ENCODE measurements at places on chromosomes 7 and 10.

DNA sequence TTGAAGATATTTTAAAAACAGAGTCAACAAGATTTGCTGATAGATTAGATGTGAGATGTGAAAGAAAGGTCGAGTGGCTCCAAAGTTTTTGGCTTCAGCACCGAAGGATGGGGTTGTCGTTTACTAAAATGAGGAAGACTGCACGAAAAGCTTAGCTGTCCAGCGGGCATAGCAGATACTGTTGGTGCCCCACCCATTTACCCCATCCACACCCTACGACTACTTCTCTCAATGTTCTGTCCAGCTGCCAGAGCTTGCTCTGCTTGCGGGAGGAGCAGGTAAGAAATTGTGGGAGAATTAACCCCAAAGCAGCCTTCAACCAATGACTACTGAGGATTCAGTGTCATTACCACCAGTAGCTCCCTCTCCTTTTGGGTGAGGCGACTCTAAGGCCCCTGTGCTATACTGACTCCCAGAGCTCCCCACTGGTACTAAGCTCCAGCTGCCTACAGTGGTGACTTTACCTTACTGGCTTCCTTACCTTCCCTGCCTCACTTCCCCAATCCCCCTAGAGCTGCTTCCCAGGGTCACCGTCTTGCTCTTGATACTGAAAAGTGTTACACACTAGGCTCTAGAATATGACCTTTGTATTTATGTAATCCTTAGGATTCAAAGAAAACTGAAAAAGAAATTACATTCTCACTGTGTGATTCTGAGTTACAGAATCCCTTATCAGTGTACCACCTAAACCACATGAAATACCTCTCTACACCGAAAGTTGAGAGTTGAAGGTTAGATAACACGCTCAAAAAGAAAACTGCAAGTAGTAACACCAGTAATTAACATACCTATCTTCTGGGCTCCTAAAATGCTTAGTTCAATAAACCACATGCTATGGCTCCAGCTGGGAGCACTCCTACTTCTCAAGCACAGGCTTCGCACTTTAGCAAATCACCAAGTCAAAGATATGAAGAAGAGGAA, 22.3 kb downstream of the CACUL1 start:
- H3K4me1 ChIP-seq, result peaks cover 45% of the 10 kb centered on the region
- DNase-seq, result no peak
- peaks cover 11% of the 10 kb centered on the region for H3K36me3 ChIP-seq
- no peak overlapping the region for H3K27ac ChIP-seq
- peaks cover 33% of the 10 kb centered on the region for H3K27me3 ChIP-seq

- peaks cover 18% of the 10 kb centered on the region for H3K36me3 ChIP-seq
- H3K4me1 ChIP-seq, result peaks cover 63% of the 10 kb centered on the region
- no peak overlapping the region for H3K4me3 ChIP-seq
These were observed 3.2 kb upstream of the TMEM273 start for GRCh38 chr10:49191349-49191748.

GRCh38 chr7:38451840-38452239, 178.4 kb upstream of the TARP start:
- no peak overlapping the region for H3K27ac ChIP-seq
- peaks cover 10% of the 10 kb centered on the region for H3K4me1 ChIP-seq
- DNase-seq, result no peak
- peaks cover 2% of the 10 kb centered on the region for H3K27me3 ChIP-seq
- H3K36me3 ChIP-seq, result no peaks in the 10 kb centered on the region

DNA sequence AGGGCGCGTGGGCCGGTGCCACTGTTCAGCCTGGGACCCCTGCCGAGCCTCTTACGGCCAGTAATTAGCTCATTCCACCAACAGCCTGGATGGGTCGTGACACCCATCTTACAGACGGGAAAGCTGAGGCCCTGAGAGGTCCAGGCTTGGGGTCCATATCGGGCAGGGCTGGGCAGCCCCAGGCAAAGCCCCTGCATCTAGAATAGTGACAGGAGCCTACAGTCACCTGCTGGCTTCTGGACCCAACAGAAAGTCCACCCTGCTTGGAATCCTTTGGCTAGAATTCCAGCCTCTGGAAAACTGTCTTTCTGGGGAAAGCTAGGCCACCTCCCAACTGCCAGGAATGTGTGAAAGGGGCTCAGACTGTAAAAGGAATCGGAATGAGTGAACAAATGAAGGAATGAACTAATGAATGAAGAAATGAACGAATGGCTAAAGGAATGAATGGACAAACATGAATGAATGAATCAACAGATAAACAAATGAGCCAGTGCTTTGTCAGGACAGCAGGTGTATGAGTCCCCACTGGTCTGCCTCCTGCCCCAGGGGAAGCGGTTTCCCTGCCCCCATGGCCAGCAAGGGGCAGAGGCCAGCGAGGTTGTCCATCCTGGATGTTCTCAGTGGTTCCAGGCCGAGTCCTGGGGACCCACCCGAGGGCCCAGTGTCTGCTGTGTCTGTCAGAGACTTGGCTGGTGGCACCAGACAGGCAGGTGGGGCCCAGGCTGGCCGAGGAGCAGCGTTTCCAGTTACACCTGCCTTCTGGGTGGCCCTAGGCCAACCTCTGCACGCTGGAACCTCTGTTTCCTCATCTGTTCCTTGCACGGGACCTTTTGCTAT, 24.1 kb upstream of the PDGFA start:
- H3K36me3 ChIP-seq, result no peaks in the 10 kb centered on the region
- no peak for DNase-seq
- peaks cover 3% of the 10 kb centered on the region for H3K4me1 ChIP-seq
- H3K27ac ChIP-seq, result no peak overlapping the region
- no peak overlapping the region for H3K4me3 ChIP-seq

DNA sequence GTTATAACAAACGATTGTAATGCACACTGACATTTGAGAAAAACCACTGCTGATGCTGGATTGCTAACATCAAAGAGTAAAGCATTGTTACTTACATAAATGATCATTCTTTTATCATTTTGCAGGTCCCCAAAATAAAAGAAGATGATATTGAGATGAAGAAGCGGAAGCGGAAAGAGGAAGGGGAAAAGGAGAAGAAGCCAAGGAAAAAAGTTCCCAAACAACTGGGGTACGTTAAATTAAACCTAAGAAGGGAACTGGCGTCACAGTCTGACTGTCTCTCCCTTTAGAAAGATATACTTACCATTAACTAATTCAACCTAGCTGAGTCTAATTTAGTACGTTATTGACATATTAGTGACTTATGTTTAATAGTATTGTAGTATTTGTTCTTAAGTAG, 28.1 kb downstream of the UBN2 start:
- H3K27ac ChIP-seq, result no peak overlapping the region
- DNase-seq, result no peak
- H3K4me1 ChIP-seq, result no peaks in the 10 kb centered on the region
- no peak overlapping the region for H3K4me3 ChIP-seq
- H3K27me3 ChIP-seq, result no peaks in the 10 kb centered on the region

GRCh38 chr7:91379236-91379635, 115.0 kb downstream of the FZD1 start:
- H3K4me1 ChIP-seq, result no peaks in the 10 kb centered on the region
- no peaks in the 10 kb centered on the region for H3K27me3 ChIP-seq
- H3K4me3 ChIP-seq, result no peak overlapping the region
- no peaks in the 10 kb centered on the region for H3K36me3 ChIP-seq
- H3K27ac ChIP-seq, result no peak overlapping the region
- DNase-seq, result no peak

DNA sequence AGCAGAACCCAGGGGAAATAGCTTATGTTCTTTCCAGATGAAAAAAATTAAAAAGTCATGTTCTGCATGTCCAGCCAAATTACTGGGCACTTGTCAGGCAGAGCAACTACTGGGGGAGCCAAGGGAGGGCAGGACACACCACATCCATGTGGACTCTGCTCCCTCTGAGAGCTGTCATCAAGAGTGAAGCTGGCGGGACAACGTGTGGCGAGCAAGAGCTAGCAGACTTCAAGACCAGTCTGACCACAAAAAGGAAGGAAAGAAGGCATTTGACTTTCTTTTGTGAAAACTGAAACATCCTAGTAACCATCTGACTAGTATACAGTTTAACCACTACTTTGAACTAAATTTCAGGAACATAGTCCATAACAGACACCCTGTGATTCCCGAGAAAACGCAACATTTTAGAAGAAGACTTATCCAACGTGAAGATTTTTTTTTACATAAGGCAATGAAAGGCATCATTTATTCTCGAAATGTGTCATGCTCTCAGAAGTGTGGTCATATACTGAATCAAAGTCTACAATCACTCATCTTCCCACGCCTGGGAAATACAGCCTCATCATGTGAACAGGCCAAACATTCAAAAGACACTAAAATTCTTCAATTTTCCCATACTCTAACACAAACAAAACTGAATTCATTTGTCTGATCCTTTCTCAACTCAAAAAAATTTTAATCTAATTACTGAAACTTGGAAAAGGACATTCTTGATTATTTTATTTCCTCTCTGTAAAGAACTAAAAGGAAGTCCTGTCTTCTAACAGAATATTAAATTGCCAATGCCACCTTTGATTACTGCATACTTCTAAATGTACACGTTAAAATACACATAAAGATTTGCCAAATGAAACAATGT, 15.5 kb downstream of the CYTH3 start:
- no peak for DNase-seq
- H3K27ac ChIP-seq, result no peak overlapping the region
- H3K36me3 ChIP-seq, result no peaks in the 10 kb centered on the region
- H3K4me1 ChIP-seq, result peaks cover 21% of the 10 kb centered on the region
- peaks cover 64% of the 10 kb centered on the region for H3K27me3 ChIP-seq

- no peaks in the 10 kb centered on the region for H3K36me3 ChIP-seq
- H3K4me1 ChIP-seq, result no peaks in the 10 kb centered on the region
- no peak overlapping the region for H3K4me3 ChIP-seq
- H3K27me3 ChIP-seq, result peaks cover 7% of the 10 kb centered on the region
These were observed 4.6 kb downstream of the SFTPA2 start for GRCh38 chr10:79555354-79556309.

DNA sequence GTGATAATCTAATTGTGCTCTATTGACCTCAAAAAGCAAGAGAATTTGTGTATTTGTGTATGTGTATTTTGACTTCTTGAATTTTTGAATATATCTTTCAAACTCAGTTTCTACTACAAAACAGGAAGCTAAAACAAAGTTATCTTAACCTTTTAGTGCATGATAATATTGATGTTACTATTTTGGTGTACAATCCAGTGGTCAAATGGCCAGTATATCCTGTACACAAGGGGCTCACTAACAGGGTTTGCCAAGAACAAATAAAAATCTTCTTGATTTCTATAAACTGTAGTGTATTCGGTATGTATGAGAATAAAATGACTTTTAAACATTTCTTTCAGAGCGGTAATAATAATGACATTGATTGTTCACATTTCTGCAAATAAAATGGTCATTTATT, 69.6 kb downstream of the FOXP2 start:
- no peak overlapping the region for H3K4me3 ChIP-seq
- no peaks in the 10 kb centered on the region for H3K27me3 ChIP-seq
- H3K4me1 ChIP-seq, result no peaks in the 10 kb centered on the region

DNA sequence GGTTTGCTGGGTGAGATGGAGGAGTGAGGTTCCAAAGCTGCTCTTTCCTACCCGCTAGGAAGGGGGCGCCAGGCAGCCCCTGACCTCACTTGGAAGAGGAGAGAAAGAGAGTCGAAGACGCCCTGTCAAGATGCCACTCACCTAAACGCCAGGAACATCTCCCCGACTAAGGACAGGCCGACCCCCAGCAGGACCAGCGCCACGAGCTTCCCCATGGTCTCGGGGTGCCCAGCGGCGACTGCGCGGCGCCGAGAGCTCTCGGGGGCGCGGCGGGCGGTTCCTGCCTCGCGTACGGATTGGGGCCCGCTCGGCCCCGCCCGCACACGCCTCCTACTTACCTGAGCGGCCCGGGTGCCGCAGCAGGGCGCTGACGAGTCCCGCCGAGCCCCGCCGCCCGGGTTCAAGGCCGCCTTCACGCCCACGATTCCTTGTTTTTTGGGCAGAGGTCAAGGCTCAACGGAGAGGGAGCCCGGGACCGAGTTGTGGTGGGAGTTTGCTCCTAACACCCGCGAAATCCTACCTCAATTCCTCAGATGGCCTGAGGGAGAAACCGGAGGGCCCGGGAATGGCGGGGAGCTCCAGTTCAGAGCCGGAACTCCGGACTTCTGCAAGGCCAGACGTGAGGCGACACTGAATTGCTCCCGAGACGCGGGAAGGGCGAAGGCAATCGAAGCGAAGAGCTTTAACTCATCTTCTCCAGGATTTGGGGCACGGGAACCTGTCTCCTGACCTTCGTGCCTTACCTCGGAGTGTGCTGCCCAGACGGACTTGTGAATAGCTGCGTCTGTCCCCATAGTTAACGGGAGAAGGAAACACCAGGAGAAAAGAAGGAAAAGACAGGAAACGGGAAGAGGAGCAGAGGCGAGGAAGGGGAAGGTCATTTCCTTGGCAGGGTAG, at the start of gene PON3:
Gene PON3 (minus strand): TSS at position 240 of the 897 bp plus-strand sequence. CDS start 25 bp downstream, at position 215.
- peak; percentile 17 for DNase-seq
- H3K27ac ChIP-seq, result no peak within 1 kb of the TSS
- H3K4me3 ChIP-seq, result peak within 1 kb of the TSS; percentile 61
- H3K27me3 ChIP-seq, result peaks cover 39% of the 10 kb centered on the region

DNA sequence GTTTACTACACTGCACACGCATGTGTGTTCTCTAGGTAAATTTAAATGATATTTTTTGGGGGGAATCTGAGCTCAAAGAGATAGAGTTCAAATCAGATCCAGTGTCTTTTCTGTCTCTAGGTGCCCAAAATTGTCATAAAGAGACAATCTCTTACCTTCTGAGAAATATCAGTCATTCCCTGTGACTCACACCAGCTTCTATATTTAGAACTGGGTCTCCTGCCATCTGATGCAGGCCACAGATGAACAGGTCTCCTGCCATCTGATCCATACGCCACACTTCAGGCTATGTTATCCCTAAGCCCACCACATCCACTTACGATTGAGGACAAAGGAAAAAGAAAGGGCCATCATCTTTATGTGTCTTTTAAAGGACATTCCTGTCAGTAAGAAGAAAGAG, 136.3 kb upstream of the LAMB4 start:
- H3K4me3 ChIP-seq, result no peak overlapping the region
- H3K27me3 ChIP-seq, result no peaks in the 10 kb centered on the region
- DNase-seq, result no peak
- no peaks in the 10 kb centered on the region for H3K36me3 ChIP-seq
- no peak overlapping the region for H3K27ac ChIP-seq
- no peaks in the 10 kb centered on the region for H3K4me1 ChIP-seq

DNA sequence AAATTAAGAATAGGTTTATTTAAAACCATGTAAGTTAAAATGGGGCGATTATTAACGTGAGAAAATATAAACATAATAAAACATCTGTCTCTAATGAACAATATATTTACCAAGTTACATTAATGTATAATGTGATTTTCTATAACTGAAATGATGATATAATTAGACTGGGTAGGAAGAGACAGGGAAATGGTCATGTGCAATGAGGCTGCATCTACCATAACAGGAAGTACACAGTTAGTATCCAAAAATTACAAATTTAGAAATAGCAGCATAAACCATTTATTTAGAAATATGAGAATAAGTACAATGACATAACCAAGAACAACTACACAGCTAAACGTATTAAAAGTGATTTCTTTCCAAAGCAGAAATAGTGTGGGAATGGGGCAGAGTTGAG, 25.8 kb upstream of the BET1 start:
- H3K27me3 ChIP-seq, result peaks cover 20% of the 10 kb centered on the region
- H3K27ac ChIP-seq, result no peak overlapping the region

DNA sequence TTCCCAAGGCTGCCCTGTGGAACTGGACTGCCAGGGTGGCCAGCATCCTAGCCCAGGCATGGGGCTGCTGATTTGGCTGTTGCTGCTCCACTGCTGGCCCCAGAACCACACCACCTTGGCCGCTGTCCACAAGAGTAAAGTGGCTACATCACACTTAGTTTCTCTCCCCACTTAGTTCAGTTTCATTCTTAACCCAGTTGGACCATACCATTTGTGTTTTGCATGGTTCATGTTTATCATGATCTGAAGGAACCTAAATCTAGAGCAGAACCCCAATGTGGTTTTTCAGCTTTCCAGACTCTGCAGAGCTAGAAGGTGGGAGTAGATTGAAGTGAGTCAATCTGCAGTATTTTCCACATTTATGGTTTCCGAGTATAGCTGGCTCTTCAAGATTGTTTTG, 32.8 kb downstream of the SDK1 start:
- H3K27ac ChIP-seq, result no peak overlapping the region
- no peak for DNase-seq
- no peak overlapping the region for H3K4me3 ChIP-seq

All from activated T-helper 2 cell treated with anti-CD3 and anti-CD28 coated beads, Interferon-gamma antibody, Interleukin-2, Interleukin-4, amounts not matched to agents 10 μg/mL and 5 μg/mL and 100 μg/mL, durations not matched to agents 14 hours and 24 hours and 36 hours (primary cell).